OCI-LY7 (cell line): ENCODE measurements at places on chromosomes 6 and 20. TPM values are rescaled to one million over a fixed set of nuclear protein-coding genes. Genes with fewer than 3 reads are reported as not detected.

DNA sequence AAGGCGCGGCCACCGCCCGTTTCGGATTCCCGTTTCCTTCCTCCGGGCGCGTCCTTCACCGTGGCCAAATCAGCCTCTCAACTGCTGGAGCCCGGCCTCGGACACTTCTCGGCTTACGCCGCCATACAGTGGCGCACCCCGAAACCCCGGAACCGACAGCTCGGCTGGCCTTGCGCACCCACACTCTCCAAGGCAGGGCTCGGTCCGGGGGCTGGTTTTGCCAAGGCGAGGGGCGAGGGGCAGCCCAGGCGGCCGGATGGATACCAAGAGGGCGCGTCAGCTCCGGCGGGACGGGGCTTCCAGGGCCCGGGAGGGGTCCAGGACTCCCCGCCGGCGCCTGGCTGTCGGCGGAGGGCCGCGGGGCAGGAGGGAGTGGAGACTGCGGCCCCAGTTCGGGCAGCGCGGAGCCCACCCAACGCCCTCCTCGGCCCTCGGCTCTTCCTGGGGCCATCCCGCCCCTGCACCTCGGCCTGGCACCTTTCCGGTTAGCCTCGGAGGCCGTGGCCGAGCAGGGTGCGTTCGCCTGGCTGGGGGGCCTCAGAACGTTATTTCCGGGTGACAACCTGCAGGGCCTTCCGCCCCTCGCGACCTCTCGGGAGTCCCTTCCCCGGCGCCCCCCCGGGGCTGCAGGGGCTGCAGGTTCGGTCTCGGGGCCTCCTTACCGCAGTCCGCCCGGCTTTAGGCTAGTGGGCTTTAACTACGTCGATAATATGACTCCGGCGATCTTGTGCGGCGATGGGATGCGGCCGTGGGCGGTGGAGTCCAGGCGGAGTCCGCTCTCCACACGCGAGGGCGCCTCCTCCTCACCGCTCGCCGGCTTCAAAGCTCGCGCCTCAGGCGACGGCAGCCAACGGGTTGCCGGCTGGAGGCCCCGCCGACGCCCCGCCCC lies 697 bp upstream of the CEP43 start:
- no peak for DNase-seq

Gene GHRH
- total RNA-seq, result not detected in 2 replicates

- no peak for DNase-seq
These were observed 443.1 kb upstream of the RGS17 start for GRCh38 chr6:153574231-153574630.

Gene C6orf118
- total RNA-seq, result not detected in 2 replicates

Gene STMND1
- not detected in 2 replicates for total RNA-seq

Gene BPI
- total RNA-seq, result not detected in 2 replicates

GRCh38 chr6:46011188-46012085 lies 4.2 kb downstream of the CLIC5 start:
- DNase-seq, result no peak

Gene REM1
- total RNA-seq, result not detected in 2 replicates

GRCh38 chr6:75946146-75946831 lies 126.2 kb downstream of the IMPG1 start:
- DNase-seq, result no peak
